ENCODE measurements at places on chromosomes 6 and 20.

DNA sequence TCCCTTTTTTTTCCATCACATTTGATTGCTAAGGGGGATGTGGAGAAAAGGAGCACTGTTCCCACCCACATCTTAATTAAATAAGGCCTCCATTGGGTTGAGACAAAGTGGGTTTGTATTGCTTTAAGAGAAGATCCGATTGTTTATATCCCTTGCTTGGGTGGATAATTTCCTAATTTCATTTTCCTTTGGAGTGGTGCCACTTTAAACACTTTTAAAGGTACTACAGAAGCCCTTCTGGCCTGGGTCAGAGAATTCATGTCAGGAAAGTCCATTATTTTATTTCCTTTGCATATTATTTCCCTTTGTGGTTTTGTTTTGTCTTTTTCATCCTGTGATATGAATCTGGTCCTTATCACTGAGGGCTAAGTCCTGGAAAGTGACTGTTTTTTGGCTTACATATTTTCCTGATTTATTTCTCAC is 56.9 kb downstream of the PHACTR2 start:
- DNase-seq = no peak

GRCh38 chr20:36885356-36885755 is 9.4 kb downstream of the TLDC2 start:
- DNase-seq = no peak

DNA sequence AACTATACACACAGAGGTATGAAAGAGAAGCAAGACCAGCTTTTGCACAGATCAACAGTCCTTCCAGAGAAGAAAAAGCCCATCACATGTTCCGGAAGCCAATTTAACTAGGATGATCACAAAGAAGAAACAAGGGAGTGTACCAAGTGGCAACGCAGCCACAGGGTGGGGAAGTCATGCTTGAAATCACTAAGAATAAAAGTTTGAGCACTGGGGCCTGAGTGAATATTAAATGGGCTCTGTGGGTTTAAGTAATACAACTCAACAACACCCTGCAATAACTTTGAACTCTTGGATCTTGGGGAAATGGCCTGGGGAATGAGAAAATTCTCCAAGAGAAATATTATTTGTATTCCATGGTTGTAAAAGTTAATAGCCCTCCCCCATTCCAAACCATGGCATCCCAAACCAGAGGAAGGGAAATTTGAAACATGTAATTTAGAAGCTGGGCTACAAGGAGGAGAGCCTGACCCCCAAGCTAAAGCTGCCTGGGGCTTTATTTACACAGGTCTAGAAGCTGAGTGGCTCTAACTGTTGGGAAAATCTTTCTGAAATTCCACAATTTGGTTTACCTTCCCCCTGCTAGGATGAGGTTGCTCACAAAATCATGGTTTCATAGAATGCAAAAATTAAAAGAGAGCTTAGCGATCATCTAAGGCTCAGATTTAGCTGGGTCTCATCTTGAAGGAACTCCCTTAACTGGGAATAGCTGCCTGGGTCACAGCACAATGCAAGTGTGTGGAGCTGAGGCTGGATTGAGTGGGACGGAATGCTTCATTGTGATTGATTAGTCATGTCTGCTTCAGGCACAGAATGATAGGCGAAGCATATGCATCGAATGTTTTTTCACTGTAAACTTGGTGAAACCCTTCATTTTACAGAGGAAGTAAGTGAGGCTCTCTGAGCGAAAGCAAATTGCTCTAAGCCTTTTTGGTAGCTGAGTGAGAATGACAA is 143.6 kb downstream of the BMP7 start:
- DNase-seq = no peak

DNA sequence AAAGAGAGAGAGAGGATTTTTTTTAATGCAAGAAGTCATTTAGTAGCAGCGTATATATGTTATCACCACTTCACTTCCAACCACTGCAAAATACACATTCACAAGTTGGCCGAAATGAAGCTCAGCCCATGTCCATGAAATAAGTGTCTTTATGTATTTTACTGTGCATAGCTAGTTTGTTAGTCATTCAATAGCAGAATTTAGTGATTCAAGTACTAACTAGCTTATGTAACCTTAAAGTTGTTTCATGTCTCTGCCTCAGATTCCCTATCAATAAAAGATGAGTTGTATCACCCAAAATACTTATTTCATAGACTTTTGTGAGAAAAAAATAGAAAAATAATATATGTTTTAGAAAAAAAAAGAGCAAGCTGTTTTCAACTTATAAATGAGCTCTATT is 153.7 kb upstream of the PRDM1 start:
- no peak for DNase-seq

DNA sequence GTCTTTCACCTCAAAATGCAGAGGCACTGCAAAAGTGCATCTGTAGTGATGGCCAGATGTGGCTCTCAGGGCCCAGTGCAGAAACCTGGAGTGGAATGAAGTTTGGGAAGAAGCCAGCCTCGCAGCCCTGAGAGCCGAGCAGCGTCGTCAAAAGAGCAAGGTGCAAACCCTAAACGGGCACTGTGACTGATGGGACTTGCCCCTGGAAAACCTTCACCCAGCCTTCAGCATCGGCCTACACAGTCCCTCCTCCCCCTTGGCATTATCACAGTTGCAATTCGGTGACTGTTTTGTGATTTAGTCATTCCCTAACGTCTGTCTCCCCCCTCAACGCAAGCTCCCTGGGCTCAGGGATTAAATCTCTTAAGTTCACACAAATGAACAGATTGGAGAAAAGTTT is 38.6 kb downstream of the TAF4 start:
- no peak for DNase-seq

Measured in activated naive CD8-positive, alpha-beta T cell treated with anti-CD3 and anti-CD28 coated beads, Interleukin-2, amount 50 U/mL, for 16 hours (primary cell).